ENCODE measurements at places on chromosomes 3 and 15.

DNA sequence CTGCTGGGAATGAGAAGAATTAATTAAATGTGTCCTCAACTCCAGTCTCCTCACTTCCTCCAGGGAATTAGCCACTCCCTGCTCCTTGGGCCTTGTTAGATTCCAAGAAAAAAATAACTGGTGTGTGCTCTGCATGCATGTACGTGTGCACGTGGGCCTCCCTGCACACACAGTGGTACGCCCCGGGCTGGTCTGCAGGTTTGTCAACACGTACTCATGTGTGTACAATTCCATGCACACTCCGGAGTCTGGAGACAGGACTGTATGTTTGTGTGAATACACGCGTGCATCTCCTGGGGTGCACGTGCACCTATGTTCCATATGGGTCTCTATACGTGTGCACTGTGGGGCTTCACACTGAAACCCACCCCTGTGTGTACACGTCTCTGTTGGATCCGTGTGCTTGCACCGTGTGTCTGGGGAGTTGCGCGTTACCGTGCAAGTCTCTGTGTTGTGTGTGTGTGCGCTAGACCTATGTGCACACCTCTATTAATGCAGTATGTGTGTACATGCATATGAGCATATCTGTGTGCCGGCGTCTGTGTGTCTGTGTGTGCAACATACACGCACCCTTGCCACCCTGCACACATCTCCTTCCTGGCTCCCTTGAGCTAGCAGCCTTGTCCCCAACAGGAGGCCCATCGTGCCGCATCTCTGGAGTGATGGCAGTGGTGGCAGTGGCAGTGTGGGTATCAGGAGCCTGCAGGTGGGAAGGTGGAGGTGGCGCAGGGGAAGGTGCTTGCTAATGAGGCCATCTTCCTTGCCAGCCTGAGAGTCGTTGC is 210.1 kb downstream of the TBC1D2B start:
- DNase-seq, result no peak

- no peak for DNase-seq
Observed at GRCh38 chr15:85955501-85956391, 123.9 kb upstream of the AGBL1 start.

DNA sequence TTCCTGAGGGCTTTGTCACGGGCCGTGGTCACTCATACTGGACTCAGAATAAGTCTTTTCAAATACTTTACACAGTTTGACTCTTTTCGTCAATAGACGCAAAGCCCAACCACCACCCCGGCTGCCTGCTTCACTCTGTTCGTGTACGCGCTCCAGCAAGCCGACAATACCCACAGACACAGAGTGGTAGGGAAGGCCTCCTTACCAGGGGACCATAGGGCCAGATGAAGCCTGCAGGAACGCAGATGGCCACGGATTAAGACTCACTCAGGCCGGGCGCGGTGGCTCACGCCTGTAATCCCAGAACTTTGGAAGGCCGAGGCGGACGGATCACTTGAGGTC is 29.7 kb downstream of the EFCAB12 start:
- no peak for DNase-seq

DNA sequence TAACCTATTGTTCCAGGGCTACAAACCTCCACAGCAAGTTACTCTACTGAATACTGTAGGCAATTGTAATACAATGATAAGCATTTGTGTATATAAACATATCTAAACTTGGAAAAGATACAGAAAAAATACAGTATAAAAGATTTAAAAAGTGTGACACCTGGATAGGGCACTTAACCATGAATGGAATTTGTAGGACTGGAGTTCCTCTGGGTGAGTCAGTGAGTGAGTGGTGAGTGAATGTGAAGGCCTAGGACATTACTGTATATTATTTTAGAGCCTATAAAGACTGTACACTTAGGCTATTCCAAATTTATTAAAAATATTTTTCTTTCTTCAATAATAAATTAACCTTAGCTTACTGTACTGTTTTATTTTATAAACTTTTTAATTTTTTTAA is 38.4 kb upstream of the SLC25A36 start:
- no peak for DNase-seq

- DNase-seq, result no peak
Observed at GRCh38 chr3:106635826-106636225, 741.4 kb upstream of the CCDC54 start.

DNA sequence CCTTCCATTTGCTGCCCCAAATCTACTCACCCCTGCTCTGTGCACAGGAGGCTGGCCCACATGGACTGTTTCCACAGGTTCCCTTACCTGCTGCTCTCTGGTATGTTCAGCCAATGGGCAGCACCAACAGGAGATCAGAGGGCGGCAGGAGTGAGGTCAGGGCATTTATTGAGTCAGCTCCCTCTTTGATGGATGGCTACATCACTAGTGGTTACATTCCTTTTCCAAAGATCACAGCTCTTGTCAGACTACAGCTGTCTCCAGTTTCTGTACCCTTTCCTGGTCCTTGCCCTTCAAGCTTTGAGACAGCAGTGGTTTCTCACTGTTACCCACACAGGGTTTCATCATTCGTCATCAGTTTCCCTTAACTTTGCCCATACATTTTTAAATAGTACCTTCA is 325.1 kb downstream of the SUCLG2 start:
- no peak for DNase-seq

DNA sequence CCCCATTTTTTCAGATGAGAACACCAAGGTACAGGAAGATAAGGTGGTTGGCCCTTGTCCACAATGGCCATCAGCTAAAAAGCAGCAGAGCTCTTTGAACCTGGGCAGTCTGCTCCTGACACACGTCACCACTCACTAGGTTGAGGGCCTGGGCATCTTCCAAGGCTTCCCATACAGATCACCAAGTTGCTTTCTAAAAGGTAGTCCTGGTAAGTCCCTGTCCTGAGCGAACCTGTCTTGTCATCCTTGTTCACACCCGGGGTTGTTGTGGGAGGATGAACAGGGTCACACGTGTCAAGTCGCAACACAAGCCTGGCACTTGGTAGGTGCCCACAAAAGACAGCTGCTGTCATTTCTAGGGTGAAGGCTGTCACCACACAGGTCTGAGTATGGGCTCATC is 260.4 kb downstream of the EPHB1 start:
- DNase-seq, result no peak

DNA sequence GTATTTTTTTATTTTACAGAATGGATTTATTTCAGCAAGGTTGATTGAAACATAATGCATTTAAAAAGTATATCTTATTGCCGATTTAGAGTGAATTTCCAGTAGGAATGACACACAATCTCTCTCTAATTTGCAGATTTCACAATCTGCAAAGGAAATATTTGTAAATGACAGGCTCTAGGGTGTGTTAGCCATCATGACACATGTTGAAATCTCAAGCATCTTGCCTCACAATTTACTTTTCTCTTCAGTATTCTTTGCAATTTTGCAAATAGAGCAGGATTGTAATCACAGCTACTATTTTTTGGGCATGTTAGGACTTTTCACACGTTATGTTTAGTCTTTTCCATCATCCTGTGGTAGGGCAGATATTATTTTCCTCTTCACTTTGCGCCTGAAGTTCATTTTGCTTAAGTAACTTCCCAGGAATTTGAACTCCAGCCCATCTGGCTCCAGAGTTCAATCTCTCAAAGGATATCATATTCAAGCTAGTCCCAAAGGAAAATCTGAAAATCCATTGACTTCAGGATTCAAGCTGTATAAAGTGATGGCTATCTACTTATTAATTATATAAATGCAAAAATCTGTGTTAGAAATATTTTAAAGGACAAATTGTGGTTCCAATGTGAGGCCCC is 55.4 kb downstream of the ATP13A4 start:
- DNase-seq, result no peak

GRCh38 chr3:168796339-168796738 is 700.6 kb upstream of the GOLIM4 start:
- DNase-seq, result no peak

GRCh38 chr15:82763361-82764116 is 42.3 kb downstream of the FSD2 start:
- DNase-seq, result no peak

DNA sequence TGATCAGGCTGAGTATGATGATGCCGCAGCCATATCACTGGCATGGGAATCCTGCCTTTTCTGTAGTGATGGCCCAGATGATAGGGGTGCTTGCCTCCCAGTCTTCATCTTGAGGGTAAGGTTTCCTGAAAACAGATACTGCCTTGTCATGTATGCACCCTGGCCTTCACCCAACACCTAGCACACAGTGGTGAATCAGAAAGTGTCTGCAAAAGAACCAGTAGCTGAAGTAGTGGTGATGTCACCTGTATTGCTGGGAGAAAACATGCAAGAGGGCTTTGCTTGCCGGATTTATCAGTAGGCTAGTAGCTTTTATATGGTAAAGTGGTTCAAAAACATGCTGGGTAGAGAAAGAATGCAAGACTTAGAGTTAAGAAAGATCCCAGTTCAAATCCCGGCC is 419.8 kb upstream of the WNT5A start:
- DNase-seq, result no peak

- no peak for DNase-seq
Observed at GRCh38 chr3:30354513-30354912, 251.9 kb upstream of the TGFBR2 start.

DNA sequence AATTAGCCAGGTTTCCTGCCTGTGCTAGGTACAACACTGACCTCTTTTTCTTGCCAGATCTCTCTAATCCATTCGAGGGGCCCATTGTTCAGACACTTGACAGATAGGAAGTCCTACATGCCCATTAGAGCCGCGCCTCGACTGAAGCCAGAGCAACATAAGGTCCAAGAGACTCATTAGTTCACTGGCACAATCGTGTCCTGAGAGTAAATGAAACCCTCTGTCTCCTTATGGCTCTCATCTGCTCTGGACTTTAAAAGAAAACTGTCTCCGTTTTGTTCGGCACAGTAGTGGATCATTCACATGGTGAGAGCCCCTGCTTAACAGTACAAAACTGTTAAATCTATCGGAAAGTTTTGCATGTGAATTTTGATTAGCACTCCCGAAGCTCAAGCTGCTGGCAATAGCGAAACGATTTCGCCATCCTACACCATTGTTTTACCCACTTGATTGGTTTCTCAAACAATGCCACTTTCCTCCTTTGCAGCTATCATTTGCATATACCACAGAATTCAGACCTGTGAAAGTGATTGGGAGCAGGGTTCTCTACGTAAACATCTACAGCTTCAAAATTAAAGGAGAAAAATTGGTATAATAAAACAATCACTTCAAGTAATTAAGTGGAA is 19.0 kb upstream of the C15orf61 start:
- no peak for DNase-seq

GRCh38 chr3:123546133-123546755 is 38.6 kb downstream of the HACD2 start:
- DNase-seq, result no peak

- no peak for DNase-seq
Observed at GRCh38 chr3:87792198-87792533, 266.6 kb downstream of the CGGBP1 start.

DNA sequence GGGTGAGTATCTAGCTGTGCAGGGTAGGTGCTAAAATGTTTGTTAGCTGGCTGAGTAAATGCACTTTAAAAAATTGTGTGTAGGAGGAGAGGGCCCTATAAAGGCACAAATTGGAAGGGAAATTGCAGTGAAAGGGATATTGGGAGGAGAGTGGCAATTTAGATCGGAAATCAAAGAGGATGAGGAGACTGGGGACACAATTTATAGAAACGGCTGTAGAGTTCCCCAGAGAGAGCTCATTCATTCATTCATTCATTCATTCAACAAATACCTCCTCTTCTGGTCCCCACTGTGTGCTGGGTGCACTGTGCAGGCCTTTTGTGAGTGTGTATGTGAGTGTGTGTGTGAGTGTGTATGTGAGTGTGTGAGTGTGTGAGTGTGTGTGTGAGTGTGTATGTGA is 2.4 kb downstream of the DNAJA4 start:
- DNase-seq, result no peak

DNA sequence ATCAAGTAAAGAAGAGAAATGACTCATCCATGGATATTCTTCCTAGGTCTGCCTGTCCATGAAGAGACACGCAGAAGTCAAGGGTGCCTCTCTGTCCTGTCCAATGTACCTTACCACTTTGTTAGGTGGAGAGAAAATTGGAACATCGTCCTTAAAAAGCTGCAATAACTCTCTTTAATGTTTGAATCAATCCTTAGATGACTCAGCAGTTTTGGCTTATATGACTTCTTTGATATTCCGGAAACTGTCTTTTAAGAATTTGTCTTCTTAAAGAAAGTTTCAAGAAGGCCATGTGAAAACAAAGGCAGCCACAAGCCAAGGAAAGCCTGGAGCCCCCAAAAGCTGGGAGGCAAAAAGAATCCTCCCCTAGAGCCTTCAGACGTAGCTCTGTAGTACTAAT is 49.2 kb downstream of the MRPL3 start:
- DNase-seq, result no peak

GRCh38 chr3:107650788-107651187 is 128.0 kb downstream of the BBX start:
- DNase-seq, result no peak

DNA sequence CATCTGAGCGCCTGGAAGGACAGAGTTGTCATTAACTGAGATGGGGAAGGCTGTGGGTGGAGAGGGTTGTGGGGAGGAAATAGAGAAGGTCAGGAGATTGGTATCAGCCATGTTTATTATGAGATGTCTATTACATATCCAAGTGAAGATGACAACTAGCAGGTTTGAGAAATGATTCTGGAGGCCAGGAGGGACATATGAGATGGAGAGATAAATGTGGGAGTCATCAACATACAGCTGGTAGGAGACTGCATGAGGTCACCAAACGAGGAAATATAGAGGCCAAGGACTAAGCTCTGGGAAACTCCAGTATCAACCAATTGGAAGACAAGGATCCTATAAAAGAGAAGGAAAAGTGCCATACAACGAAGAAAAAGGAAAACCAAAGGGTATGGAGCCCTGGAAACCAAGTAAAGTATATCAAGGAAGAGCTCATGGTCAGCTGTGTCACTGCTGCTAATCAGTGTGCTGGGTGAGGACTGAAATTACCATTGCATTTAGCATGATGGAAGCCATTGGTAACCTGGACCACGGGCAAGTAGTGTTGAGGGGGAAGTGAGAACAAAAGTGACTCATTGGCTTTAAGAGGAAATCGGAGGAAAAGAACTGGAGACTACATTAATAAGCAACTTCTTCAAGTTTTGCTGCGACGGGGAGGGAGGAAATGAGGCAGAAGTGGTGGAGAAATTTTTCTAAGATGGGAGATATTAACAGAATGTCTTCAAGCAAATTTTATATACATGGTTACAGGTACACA is 14.0 kb upstream of the UACA start:
- no peak for DNase-seq

GRCh38 chr3:54299169-54299935 is 177.0 kb downstream of the CACNA2D3 start:
- no peak for DNase-seq

- DNase-seq, result no peak
Observed at GRCh38 chr3:122033023-122033422, 11.0 kb upstream of the ILDR1 start.

DNA sequence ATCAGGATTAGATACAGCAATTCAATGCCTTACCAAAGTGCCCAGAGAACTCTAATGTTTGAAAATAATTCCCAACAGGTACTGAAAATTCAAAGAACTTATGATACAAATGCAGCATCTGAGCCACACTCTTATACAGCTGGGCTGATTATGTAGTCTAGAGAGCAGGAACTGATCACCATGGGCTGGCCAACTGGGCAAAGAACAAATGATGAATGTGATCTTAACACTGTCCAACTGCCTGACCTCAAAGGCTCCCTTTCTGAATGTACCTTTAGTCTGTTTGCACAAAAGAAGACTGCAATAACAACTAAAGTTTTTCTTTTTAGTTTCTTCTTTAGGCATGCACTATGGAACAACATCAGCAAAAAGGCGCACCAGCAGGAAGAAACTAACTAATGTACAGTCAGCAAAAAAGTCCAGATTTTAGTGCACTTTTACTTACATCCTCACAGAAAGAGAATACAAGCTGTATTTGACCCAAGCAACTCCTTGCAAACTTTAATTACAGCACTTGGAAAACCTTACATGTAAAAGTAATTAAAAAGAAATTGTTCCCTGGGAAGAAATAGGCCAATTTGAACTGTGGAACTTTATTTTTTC is 1095.1 kb downstream of the IGSF11 start:
- no peak for DNase-seq

All from D721Med (cell line).